T-helper 22 cell (primary cell): ENCODE measurements at places on chromosomes 12 and 14.

DNA sequence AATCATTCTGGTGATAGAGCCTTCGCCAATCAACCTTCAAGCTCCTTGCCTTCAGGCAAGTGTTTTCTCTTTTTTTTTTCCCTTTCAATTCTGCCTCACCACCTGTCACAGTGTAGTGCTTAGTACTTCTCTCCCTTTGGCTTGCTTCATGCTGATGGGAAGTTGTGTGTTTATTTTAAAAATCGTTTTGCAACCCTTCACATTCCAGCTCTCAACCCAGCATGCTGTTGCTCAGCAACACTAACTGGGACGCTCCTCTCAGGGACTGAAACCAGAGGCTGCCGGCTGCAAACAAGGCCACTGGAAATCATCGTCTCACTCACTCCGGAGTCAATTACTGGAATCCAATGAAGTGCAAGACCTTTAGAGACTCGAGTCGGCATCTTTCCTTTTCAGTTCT is 342.7 kb downstream of the PRKD1 start:
- DNase-seq, result no peak

DNA sequence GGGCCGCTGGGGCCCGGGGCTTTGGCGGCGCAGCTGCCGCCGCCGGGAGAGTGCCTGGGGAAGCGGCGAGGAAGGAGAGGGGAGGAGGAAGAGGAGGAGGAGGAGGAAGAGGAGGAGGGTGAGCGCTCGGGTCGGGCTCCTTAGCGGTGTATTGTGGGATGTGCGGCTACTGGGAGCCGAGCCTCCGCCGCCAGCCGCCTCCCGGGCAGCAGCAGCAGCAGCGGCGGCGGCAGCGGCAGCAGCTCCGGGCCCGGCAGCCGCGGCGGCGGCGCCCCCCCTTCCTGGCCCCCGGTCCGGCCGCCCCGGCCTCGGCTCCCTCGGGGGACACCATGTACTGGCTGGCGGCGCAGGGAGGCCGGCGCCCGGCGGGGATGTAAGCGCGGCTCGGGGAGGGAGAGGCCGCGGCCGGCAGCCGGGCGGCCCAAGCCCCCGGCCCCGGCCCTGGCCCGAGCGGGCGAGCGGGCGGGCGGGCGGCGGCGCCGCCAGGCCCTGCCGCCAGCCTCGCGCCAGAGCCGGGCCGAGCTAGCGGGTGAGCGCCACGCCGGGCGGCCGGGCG is at the start of gene SETD1B:
Gene SETD1B, plus strand, starts transcription at position 149 of the 556 bp plus-strand sequence. CDS start 729 bp downstream, outside the sequence.
- DNase-seq, result peak; percentile 41

DNA sequence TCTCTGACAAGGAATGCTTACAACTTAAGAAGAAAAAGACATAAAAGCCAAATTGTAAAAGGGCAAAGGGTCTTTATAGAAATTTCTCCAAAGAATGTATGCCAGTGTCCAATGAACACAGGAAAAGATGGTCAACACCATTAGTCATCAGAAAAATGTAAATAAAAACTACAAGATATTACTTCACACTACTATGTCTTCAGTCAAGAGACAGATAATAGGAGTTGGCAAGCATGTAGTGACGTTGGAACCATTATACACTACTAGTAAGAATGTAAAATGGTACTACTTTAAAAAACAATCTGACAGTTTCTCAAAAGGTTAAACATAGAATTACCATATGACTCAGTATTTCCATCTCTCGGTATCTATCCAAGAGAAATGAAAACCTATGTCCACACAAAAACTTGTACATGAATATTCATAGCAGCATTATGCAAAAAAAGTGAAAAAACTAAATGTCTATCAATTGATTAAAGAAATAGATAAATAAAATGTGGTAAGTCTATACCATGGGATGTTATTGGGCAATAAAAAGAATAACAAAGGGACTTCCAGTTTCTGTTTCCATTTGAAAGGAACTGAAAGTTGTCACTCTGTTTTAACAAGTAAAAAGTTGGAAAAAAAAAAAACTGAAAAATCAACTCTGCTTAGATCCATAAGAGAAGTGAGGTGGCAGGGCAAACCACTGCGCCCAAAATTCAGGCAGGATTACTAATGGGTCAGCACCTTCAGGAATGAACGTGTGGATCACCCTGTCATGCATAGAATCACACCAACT is 69.8 kb downstream of the ALG10B start:
- no peak for DNase-seq

DNA sequence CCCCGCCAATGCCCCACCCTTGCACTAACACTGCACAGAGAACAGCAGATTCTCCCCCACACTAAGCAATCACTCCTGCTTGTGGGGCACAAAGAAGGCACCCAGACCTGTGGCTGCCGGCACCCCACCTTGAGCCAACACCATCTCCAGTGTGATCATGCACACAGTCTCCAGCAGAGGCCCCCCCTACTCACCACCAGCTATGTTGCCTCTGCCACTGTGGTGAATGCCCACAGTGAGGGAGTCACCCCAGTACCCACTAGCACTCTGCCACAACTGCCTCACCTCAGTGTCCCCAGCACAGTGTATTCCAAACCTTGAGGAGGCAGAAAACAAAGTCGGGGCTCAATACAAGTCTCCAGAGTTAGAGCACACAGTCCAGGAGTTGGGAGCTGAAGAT is 261.7 kb upstream of the SSTR1 start:
- DNase-seq, result no peak

DNA sequence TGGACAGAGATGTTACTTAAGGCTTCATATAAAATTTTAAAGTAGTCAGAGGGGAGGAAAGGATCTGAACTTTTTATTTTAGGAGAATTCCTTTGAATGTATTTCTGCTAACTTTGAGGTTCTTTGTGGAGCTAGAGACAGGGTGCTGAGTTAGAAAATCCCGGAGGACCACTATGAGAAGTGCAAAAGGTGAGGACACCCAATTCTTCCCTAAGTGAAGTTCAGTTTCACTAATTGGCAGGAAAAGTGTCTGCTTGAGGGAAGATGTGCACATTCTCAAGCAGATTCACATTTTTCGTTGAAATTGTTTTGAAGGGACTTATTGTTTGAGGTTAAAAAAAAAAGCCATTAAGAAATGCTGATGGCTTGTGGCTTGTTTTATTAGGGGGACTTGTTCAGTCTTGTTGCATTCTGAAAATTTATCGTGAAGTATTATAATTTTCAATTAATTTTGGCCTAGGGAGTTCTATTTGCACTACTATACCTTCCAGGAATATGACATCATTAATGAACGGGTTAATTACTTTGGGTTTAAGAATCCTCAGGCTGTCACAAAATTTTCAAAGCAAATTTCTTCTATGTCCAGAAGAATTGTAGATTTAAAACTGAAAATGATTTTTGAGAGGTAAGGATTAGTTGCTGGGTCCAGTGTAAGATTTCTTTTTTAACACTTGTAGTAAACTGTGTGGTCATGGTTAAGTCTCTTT is 1.8 kb downstream of the PCNX1 start:
- no peak for DNase-seq

DNA sequence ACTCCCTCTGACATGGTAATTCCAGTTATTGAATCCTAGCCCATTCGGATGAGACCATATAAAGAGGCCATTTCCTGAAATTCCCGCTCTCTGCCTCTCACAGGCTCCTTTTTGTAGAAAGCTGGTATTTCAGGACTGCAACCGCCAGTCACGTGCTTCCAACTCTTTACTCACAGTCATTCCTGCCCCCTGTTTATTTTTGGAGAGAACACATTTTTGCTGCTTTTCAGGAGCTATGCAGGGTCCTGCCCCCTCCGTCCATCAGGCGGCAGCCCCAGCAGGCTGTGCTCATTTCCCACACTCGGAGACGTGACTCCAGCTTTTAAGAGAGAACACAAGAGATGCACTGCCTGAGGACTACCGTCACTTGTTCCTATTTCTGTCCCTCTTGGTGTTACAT is 26.8 kb downstream of the IFT43 start:
- DNase-seq, result no peak

DNA sequence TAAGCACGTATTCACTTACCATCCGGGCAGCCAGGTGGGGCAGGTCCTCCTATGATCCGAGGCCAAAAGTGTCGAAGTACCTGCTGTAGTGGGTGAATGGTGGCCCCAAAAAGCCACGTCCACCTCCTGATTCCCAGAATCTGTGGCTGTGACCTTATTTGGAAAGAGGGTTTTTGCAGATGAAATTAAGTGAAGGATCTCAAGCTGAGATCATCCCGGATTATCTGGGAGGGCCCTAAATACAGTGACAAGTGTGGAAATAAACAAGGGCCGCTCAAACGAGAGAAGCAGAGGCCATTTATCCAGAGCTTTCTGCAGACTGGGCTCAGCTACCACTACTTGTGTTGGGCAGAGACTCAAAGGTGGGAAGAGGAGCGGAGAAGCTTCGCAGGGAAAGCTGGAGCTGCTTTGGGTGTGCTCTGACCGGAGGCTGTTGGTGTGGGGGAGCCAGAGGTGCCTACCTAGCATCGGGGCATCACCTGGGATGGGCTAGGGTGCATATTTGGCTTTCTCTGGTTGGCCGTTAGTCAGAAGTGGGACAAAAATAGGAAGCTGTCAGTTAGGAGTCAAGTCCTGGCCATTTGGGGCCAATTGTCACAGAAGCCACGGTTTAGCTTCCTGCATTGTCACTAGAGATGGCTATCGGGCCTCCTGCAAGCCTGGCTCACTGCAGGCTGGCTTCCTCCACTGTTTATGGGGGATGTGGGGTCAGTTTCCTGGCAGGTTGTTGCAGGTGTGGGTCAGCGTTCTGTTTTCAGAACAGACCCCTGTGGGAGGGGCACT is 27.8 kb upstream of the DLK1 start:
- DNase-seq, result no peak

- DNase-seq, result no peak
Measured at GRCh38 chr12:120100630-120101029, 15.9 kb downstream of the RAB35 start.

DNA sequence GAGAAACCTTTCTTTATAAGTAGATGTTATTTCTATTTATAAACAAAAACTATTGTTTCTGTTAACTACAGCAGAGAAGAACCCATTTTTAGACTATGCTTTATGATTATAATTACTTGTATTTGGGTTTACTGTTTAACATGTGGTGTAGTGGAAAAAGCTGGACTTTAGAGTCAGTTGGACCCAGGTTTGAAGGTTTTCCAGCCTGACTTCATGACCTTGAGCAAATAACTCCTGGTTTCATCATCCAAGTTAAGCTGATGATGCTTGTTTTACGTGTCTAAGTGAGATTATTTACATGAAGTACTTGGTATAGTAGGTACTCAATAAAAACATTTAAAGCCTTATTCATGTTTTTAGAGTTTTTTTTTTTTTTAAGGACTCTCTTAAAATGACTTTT is 221.8 kb upstream of the ARHGAP5 start:
- no peak for DNase-seq
